ENCODE measurements at places on chromosomes 16 and 17.

DNA sequence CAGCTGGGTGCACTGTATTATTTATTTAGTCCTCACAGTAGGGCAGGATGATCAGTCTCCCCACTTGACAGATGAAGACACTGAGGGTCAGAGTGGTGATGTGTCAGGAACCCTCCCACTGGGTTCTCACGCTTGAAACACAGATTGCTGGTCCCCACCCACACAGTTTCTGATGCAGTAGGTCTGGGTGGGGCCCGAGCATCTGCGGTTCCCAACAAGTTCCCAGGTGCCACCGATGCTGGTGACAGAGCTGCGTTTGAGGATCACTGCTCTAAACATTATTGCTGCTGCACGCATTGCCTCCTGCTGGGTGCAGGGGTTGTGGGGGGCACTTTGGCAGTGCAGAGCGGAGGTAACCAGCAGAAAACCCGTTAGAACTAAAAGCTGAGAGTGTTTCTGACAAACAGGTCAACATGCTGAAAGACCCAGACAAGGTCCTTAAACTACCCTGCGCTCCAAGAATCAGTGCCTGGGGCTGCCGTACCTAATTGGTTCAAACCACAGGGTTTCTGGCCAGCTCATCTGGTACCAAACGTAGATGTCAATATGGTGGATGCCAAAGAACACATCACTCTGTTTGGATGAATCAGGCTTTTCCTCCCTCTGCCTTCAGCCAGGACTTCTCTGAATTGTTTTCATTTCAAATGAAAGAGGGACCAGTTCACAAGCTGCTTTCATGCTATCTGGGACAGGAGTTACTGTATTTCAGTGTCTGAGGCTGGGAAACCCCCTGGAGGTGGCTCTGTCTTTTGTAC, 76.0 kb downstream of the ABCC1 start:
- DNase-seq = peak; percentile 37

GRCh38 chr16:4046221-4046620, 70.0 kb downstream of the ADCY9 start:
- DNase-seq = no peak

- DNase-seq = no peak
Measured at GRCh38 chr16:54289945-54290832, 3.6 kb upstream of the IRX3 start.

DNA sequence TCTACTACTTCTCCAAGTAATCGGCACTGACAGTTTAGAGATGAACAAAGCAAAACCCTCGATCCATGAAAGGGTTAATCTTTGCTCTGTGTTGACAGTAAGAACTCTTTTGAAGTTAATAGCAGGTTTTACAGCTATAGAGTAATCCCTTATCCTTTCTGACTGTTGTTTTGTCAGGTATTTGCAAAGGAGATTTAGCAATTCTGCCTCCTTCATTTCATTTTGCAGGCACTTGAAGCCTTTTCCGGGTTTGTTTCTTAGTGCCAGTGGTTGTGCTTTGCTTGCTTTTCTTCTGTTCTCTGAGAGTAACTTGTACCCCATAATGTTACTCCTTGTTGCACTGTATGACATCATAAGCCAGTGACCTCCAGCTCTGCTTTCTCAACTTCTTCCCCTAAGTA, 64.5 kb downstream of the TANGO6 start:
- DNase-seq = no peak

- DNase-seq = no peak
Measured at GRCh38 chr16:84686707-84687298, 13.0 kb upstream of the USP10 start.

DNA sequence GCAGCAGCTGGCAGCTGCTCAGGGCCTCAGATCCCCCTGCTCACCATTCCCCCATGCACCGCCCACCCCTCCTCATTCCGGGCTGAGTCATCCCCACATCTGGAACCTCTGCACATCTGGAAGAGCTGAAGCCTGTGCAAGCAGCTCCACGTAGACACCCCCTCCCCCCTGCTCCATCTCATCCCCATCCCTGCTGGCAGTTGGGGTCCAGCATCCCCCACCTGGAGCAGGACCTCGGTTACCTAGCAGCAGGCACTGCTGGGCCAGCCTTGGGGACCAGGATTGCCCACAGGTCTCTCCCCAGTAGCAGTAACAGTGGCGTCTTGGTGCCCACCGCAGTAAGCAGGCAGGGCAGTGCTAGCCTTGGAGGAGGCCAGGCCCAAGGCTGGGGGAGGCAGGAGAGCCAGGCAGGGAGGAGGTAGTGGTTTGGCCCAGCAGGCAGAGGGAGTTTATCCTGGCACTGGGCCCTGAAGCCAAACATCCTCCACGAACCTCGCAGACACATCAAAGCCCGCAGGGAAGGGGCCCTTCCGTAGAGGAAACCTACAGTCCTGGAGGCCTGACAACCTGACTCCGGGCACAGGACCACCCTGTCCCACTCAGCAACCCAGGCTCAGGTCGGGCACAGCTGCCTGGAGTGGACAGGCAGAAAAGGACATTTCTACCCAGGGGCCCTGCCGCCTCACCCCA, 7.7 kb upstream of the TMEM92 start:
- no peak for DNase-seq

All from activated CD4-positive, alpha-beta T cell treated with anti-CD3 and anti-CD28 coated beads, Interleukin-2, amount 50 U/mL, for 24 hours (primary cell).